ENCODE measurements at places on chromosomes 16 and 17. TPM values are rescaled to one million over a fixed set of nuclear protein-coding genes. Genes with fewer than 3 reads are reported as not detected.

The NUTF2 gene
- total RNA-seq, result 119 TPM

The FBXW10 gene
- total RNA-seq, result not detected

The CDR2L gene
- total RNA-seq, result 32.0 TPM

GRCh38 chr16:88781140-88782077, 3.6 kb downstream of the PIEZO1 start:
- H3K27ac ChIP-seq, result peak overlapping the region; percentile 72
- H3K36me3 ChIP-seq, result no peaks in the 10 kb centered on the region
- H3K4me1 ChIP-seq, result peaks cover 45% of the 10 kb centered on the region
- H3K4me3 ChIP-seq, result no peak overlapping the region

GRCh38 chr17:38604479-38605403, 1.0 kb downstream of the SRCIN1 start:
- no peaks in the 10 kb centered on the region for H3K27me3 ChIP-seq
- peak overlapping the region; percentile 49 for H3K4me3 ChIP-seq
- H3K27ac ChIP-seq, result no peak overlapping the region
- peaks cover 14% of the 10 kb centered on the region for H3K4me1 ChIP-seq
- no peaks in the 10 kb centered on the region for H3K36me3 ChIP-seq
